ENCODE measurements at places on chromosomes 11 and 22. TPM values are rescaled to one million over a fixed set of nuclear protein-coding genes. Genes with fewer than 3 reads are reported as not detected.

The IGSF9B gene
- total RNA-seq: 16.1 TPM

- H3K4me1 ChIP-seq: peaks cover 39% of the 10 kb centered on the region
- H3K36me3 ChIP-seq: no peaks in the 10 kb centered on the region
- DNase-seq: no peak
- peak overlapping the region; percentile 24 for H3K27ac ChIP-seq
These were observed 952 bp upstream of the CATSPERZ start for GRCh38 chr11:64298966-64299846.

The GRIK4 gene
- total RNA-seq: not detected

GRCh38 chr11:124740277-124740882 lies 638 bp downstream of the NRGN start:
- H3K27ac ChIP-seq: peak overlapping the region; percentile 62
- peaks cover 6% of the 10 kb centered on the region for H3K27me3 ChIP-seq
- peak; percentile 57 for DNase-seq
- H3K36me3 ChIP-seq: no peaks in the 10 kb centered on the region
- peak overlapping the region; percentile 86 for H3K4me3 ChIP-seq

The ABTB2 gene
- total RNA-seq: 0.81 TPM
